ENCODE measurements at places on chromosomes 11 and 22.

- no peaks in the 10 kb centered on the region for H3K4me1 ChIP-seq
- H3K4me3 ChIP-seq: no peak overlapping the region
Observed at GRCh38 chr11:83938148-83938547, 652.0 kb upstream of the CCDC90B start.

GRCh38 chr11:18046116-18046777, at the start of gene TPH1:
Gene TPH1 (minus strand): TSS chr11:18046269. CDS start chr11:18040762, 5,507 bp downstream.
- no peaks in the 10 kb centered on the region for H3K36me3 ChIP-seq
- no peak within 1 kb of the TSS for H3K4me3 ChIP-seq
- no peak within 1 kb of the TSS for H3K27ac ChIP-seq
- H3K27me3 ChIP-seq: peaks cover 33% of the 10 kb centered on the region
- DNase-seq: peak; percentile 16

- DNase-seq: no peak
- H3K27me3 ChIP-seq: no peaks in the 10 kb centered on the region
- H3K4me3 ChIP-seq: no peak overlapping the region
Observed at GRCh38 chr11:69559181-69559580, 77.7 kb downstream of the LINC01488 start.

DNA sequence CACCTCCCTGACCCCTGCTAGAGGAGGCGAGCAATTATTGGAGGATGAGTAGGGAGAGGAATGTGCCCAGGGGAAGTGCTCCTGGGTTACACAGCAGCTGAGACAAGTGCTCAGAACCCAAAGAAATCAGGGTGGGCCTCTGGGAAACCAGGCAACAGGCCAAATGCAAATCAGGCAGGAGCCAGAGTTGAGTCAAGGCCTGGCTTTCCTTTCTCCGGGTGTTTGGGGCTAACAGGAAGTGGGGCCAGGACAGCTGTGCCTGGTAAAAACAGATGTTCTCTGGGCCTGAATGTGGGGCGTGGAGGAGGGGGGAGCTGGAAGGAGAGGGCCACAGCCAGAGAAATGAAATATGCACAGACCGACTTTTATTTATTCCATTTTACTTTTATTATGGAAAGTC, 22.0 kb downstream of the MFNG start:
- no peak for DNase-seq
- H3K36me3 ChIP-seq: no peaks in the 10 kb centered on the region
- H3K27ac ChIP-seq: no peak overlapping the region
- H3K4me1 ChIP-seq: no peaks in the 10 kb centered on the region
- no peaks in the 10 kb centered on the region for H3K27me3 ChIP-seq
- no peak overlapping the region for H3K4me3 ChIP-seq

DNA sequence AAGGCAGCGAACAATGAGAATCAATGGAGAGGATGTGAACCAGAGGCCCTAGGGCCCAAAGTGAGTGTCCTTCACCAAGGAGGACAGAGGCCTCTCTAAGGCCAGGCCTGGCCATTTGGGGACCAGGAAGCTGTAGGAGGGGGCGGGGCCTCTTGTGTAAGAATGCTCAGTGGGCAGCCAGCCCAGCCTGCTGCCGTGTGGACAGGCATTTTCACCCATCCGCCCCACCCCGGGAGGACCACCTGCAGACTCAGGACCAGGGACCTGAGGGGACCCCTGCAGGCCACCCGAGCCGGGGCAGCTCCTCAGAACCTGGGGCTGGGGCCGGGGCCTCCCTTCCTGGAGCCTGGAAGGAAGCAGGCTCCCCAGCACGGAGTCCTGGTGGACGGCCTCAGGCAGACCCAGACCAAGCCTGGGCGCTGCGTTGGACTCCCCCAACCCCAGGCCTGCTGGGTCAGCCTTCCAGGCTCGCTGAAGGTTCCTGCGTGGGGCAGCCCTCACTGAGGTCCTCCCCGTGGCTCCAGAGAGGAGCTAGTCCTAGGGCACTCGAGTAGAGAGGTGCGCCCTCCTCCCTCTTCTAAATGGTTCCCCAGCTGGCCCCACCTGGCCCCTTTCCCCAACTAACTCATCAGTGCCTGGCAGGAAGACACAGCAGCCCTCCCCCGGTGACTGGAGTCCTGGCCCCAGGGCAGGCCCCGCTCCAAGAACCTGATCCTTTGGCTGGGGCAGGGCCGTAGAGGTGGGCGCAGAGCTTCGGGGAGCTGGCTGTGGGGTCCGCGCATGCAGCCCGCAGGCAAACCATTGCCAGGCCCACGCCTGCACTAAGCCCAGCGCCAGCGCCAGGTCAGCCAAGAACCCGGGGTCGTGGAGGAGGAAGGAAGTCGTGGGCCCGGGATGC, 1.5 kb upstream of the TRABD start:
- H3K36me3 ChIP-seq: no peaks in the 10 kb centered on the region
- H3K27me3 ChIP-seq: no peaks in the 10 kb centered on the region
- H3K4me3 ChIP-seq: no peak overlapping the region
- peaks cover 4% of the 10 kb centered on the region for H3K4me1 ChIP-seq
- H3K27ac ChIP-seq: no peak overlapping the region

DNA sequence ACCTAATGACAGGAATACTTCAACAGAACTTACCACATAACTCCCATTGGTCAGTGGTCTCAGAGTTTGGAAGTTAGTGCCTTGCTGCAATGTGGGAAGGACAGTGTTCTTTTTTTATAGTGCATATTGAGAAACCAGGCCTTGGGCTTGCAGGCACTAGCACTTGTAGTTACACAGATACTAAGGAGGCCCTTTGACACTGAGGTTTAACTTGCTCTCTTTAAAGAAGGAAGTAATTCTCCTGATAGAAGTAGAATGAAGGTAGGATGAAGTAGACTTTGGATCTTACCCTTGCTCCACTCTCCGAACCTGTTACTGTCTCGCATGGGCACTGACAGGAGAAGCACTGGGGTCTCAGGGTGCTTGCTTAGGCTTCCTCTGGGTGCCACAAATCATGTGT, 31.0 kb upstream of the ST14 start:
- H3K4me3 ChIP-seq: no peak overlapping the region
- H3K36me3 ChIP-seq: peaks cover 52% of the 10 kb centered on the region
- DNase-seq: no peak
- no peak overlapping the region for H3K27ac ChIP-seq
- no peaks in the 10 kb centered on the region for H3K27me3 ChIP-seq
- H3K4me1 ChIP-seq: peaks cover 10% of the 10 kb centered on the region

GRCh38 chr11:96340555-96340885, 2.5 kb downstream of the MAML2 start:
- peaks cover 23% of the 10 kb centered on the region for H3K4me1 ChIP-seq
- peak overlapping the region; percentile 92 for H3K27ac ChIP-seq
- no peaks in the 10 kb centered on the region for H3K36me3 ChIP-seq
- DNase-seq: no peak

DNA sequence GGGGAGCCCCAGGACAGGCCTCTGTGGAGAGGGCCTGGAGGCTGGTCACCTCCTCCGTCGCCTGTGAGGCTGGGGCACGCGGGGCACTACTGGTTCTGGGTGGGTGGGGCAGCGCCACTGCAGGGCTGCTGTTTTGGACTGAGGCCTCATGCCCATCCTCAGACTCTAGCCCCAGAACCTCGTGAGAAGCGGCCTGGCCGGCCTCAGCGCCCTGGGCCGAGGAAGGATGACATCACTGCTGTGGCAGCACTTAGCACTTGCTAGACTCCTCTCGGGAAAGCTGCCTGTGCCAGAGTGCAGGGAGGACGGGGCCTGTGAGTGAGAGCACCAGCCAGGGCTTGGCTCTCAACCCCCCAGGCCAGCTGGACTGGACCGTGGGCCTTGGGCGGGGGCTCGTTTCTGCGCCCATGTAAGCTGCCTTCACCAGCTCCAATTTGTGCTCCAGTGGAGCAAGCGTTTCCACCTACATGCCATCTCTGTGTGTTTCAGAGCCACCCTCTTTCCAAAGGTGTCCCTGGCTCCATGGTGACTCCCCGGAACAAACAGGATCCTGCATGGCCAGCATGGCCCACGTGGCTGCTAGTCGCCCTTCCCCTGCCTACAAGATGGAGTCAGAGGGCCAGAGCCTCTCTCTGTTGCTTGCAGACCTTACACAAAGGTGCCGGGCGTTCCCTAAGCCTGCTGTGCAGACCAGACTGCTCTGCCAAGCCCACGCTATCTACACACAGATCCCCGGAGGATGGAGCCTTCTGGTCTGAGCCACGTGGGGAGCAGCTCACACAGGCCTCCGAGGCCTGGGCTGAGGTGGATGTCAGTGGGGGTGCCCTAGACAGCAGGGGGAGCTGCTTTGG, 102.9 kb downstream of the CTTN start:
- no peaks in the 10 kb centered on the region for H3K27me3 ChIP-seq
- H3K4me1 ChIP-seq: no peaks in the 10 kb centered on the region
- no peak overlapping the region for H3K4me3 ChIP-seq

DNA sequence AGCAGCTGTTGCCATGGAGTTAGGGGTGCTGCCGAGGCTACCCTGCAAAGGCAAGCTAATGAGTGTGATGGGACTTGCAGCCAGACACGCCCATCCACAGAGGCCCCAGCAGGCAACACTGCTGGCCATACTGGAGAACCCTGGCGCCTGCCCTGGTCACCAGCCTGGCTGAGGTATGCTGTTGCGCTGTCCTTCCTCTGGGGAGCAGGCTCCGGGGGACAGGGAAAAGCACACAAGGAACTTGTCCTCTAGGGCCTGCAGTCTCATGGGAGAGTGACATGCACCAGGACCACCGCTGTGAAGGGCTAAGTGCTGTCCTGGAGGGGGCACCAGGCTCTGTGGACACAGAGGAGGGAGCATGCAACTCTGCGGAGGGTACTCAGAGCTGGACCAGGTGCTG, 35.8 kb downstream of the TOM1 start:
- H3K4me1 ChIP-seq: peaks cover 29% of the 10 kb centered on the region
- no peak for DNase-seq
- no peaks in the 10 kb centered on the region for H3K27me3 ChIP-seq
- H3K36me3 ChIP-seq: peaks cover 93% of the 10 kb centered on the region
- no peak overlapping the region for H3K4me3 ChIP-seq
- peak overlapping the region; percentile 86 for H3K27ac ChIP-seq

DNA sequence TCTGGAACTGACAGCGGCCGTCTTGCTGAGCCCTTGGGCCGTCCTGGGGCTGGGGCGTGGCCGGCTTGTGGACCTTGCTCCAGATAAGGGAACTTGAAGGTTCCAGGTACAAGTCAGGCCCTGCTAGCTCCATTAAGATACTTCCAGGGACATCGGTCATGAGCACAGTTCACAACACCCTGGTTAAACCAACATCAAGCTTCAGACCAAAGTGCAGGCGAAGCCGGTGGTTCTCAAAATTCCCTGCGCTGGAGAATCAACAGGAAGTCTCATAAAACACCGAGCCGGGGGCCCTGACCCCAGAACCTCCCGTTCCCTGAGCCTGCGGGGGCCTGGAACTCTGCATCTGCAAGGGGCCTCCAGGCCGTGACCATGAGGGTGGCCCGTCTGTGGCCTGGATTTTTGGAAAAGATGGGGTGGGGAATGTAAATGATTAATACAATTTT, 1043.8 kb downstream of the BRD1 start:
- H3K4me1 ChIP-seq: no peaks in the 10 kb centered on the region
- H3K27ac ChIP-seq: no peak overlapping the region
- no peaks in the 10 kb centered on the region for H3K27me3 ChIP-seq
- DNase-seq: no peak
- no peak overlapping the region for H3K4me3 ChIP-seq

- H3K4me3 ChIP-seq: no peak overlapping the region
- no peaks in the 10 kb centered on the region for H3K36me3 ChIP-seq
- peaks cover 52% of the 10 kb centered on the region for H3K4me1 ChIP-seq
- DNase-seq: no peak
- H3K27me3 ChIP-seq: no peaks in the 10 kb centered on the region
Observed at GRCh38 chr11:61974766-61975631, 7.6 kb upstream of the FTH1 start.

DNA sequence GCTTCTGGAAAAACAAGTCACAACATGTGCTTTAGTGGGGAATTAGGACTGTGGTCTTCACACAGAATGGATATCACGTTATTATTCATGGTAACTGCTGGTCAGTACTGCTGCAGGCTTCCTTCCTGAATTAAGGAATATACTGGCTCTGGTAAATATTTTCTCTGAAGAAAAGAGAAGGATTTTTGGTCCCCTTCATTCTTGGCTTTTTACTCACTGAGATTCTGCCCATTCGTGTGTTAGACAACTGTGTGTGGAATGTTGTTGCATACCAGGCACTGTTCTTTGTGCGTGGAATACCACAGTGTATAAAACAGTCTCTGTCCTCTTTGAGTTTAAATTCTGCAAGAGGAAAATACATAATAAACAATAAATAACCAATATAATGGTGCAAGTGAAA, 80.3 kb downstream of the ALX4 start:
- H3K4me1 ChIP-seq: no peaks in the 10 kb centered on the region
- H3K27me3 ChIP-seq: no peaks in the 10 kb centered on the region
- no peak overlapping the region for H3K27ac ChIP-seq
- no peak for DNase-seq

DNA sequence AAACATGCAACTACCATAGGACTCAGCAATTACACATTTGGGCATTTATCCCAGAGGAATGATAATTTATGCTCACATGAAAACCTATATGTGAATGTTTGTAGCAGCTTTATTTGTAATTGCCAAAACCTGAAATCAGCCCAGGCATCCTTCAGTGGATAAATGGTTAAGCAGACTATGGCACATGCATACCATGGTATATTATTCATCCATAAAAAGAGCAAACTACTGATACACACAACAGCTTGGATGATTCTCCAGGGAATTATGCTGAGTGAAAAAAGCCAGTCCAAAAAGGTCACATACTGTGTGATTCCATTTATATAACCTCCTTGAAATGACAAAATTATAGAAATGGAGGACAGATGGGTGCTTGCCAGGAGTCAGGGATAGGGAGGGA, 86.7 kb downstream of the ALX4 start:
- H3K4me3 ChIP-seq: no peak overlapping the region
- H3K27me3 ChIP-seq: no peaks in the 10 kb centered on the region
- no peaks in the 10 kb centered on the region for H3K36me3 ChIP-seq
- DNase-seq: no peak
- H3K27ac ChIP-seq: no peak overlapping the region

GRCh38 chr22:46244771-46245170, 5.3 kb downstream of the CDPF1 start:
- DNase-seq: peak; percentile 49
- H3K36me3 ChIP-seq: no peaks in the 10 kb centered on the region
- H3K4me3 ChIP-seq: no peak overlapping the region

GRCh38 chr11:35247863-35248262, 108.9 kb downstream of the CD44 start:
- no peaks in the 10 kb centered on the region for H3K36me3 ChIP-seq
- no peak overlapping the region for H3K27ac ChIP-seq
- no peaks in the 10 kb centered on the region for H3K4me1 ChIP-seq
- no peaks in the 10 kb centered on the region for H3K27me3 ChIP-seq

Measured in adrenal gland (tissue), 19 donors.